IMR-90 (cell line): ENCODE measurements at places on chromosomes 4 and X. TPM values are rescaled to one million over a fixed set of nuclear protein-coding genes. Genes with fewer than 3 reads are reported as not detected.

DNA sequence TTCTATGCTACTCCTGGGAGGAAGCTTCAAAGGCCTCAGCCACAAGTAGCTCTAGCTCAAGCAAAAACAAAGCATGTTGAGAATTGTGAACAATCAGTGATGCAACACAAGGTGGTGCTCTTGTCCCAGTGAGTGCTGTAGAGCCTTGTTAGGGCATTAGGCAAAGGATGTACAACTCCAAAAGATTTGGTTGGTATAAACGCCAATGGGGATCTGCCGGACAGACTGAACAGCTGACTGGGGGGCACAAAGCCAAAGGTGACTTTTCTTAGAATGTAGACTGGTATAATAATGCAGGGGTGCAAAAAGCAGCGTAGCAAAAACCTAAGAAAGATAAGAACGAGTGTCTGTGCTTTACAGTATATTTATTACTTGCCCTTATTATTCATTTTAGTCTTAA lies 62.6 kb upstream of the ALB start:
- no peaks in the 10 kb centered on the region for H3K36me3 ChIP-seq
- no peak overlapping the region for H3K4me3 ChIP-seq
- no peak overlapping the region for H3K27ac ChIP-seq
- no peaks in the 10 kb centered on the region; the same call in none of the 2 replicates for H3K27me3 ChIP-seq
- no peaks in the 10 kb centered on the region for H3K4me1 ChIP-seq

DNA sequence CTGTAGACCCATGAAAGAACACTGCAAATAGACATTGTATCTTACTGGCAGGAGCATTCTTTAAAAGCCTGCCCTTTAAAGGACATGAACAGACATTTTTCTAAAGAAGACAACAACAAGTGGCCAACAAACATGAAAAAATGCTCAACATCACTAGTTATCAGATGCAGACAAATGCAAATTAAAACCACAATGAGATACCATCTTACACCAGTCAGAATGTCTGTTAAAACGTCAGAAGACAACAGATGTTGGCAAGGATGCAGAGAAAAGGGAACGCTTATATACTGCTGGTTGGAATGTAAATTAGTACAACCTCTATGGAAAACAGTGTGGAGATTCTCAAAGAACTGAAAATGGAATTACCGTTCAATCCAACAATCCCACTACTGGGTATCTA lies 77.2 kb downstream of the ATP10D start:
- DNase-seq: no peak
- peaks cover 15% of the 10 kb centered on the region for H3K36me3 ChIP-seq
- H3K27ac ChIP-seq: no peak overlapping the region
- no peaks in the 10 kb centered on the region for H3K27me3 ChIP-seq
- no peak overlapping the region for H3K4me3 ChIP-seq

GRCh38 chr4:147836807-147837206 lies 104.9 kb downstream of the ARHGAP10 start:
- no peaks in the 10 kb centered on the region for H3K27me3 ChIP-seq
- no peak overlapping the region for H3K4me3 ChIP-seq
- H3K27ac ChIP-seq: no peak overlapping the region
- peaks cover 22% of the 10 kb centered on the region for H3K4me1 ChIP-seq

- no peaks in the 10 kb centered on the region for H3K36me3 ChIP-seq
- peaks cover 2% of the 10 kb centered on the region; the same call in 1 of the 2 replicates for H3K4me1 ChIP-seq
- H3K27ac ChIP-seq: no peak overlapping the region
- no peak overlapping the region for H3K4me3 ChIP-seq
These were observed 3.2 kb downstream of the PRDM5 start for GRCh38 chr4:120919358-120919757.

GRCh38 chrX:109362101-109362500 lies 119.8 kb downstream of the GUCY2F start:
- no peak overlapping the region for H3K4me3 ChIP-seq
- DNase-seq: no peak
- H3K27me3 ChIP-seq: no peaks in the 10 kb centered on the region; the same call in 1 of the 2 replicates
- H3K27ac ChIP-seq: no peak overlapping the region
- no peaks in the 10 kb centered on the region for H3K4me1 ChIP-seq

LDB2 gene
- 54.7 and 67.9 TPM in 2 replicates for polyA plus RNA-seq

FGF2 gene
- 12.9 and 14.9 TPM in 2 replicates for polyA plus RNA-seq

GRCh38 chr4:10960389-10960788 lies 275.8 kb upstream of the CLNK start:
- H3K4me3 ChIP-seq: no peak overlapping the region
- H3K4me1 ChIP-seq: no peaks in the 10 kb centered on the region
- H3K27me3 ChIP-seq: no peaks in the 10 kb centered on the region
- H3K36me3 ChIP-seq: no peaks in the 10 kb centered on the region

GRCh38 chr4:155666344-155667221 lies at the start of gene GUCY1A1:
TSS of gene GUCY1A1 (plus strand) at chr4:155666848. CDS start at chr4:155696868, 30,020 bp downstream.
- H3K27me3 ChIP-seq: peaks cover 27% of the 10 kb centered on the region
- no peak for DNase-seq
- H3K36me3 ChIP-seq: no peaks in the 10 kb centered on the region
- H3K4me3 ChIP-seq: peak within 1 kb of the TSS; percentile 86
- H3K27ac ChIP-seq: no peak within 1 kb of the TSS
- H3K4me1 ChIP-seq: no peaks in the 10 kb centered on the region

RIBC1 gene
- polyA plus RNA-seq: 0.31 and 0.39 TPM in 2 replicates

CLGN gene
- polyA plus RNA-seq: 0.55 and 0.75 TPM in 2 replicates

XPNPEP2 gene
- 0.07 TPM in 1 of 2 replicates, not detected in the other for polyA plus RNA-seq

GRCh38 chr4:33045334-33045733 lies 2325.2 kb downstream of the PCDH7 start:
- H3K36me3 ChIP-seq: no peaks in the 10 kb centered on the region
- H3K4me3 ChIP-seq: no peak overlapping the region
- no peaks in the 10 kb centered on the region for H3K4me1 ChIP-seq
- H3K27me3 ChIP-seq: no peaks in the 10 kb centered on the region
- no peak overlapping the region for H3K27ac ChIP-seq

ARX gene
- not detected in 2 replicates for polyA plus RNA-seq

GRCh38 chr4:116733370-116733769 lies 352.0 kb downstream of the TRAM1L1 start:
- no peaks in the 10 kb centered on the region for H3K27me3 ChIP-seq
- no peak overlapping the region for H3K27ac ChIP-seq
- no peak for DNase-seq
- H3K36me3 ChIP-seq: no peaks in the 10 kb centered on the region

- DNase-seq: no peak
- no peaks in the 10 kb centered on the region for H3K36me3 ChIP-seq
- H3K27ac ChIP-seq: no peak overlapping the region
- no peaks in the 10 kb centered on the region for H3K27me3 ChIP-seq
These were observed 349.2 kb downstream of the TLL1 start for GRCh38 chr4:166222271-166222670.

GRCh38 chr4:105548483-105548882 lies 3.9 kb upstream of the ARHGEF38 start:
- no peak overlapping the region for H3K27ac ChIP-seq
- H3K27me3 ChIP-seq: no peaks in the 10 kb centered on the region
- H3K36me3 ChIP-seq: no peaks in the 10 kb centered on the region
- DNase-seq: no peak
- H3K4me3 ChIP-seq: no peak overlapping the region

GRCh38 chr4:100574607-100575006 lies 56.8 kb upstream of the EMCN start:
- no peaks in the 10 kb centered on the region for H3K36me3 ChIP-seq
- no peaks in the 10 kb centered on the region for H3K27me3 ChIP-seq
- DNase-seq: no peak
- no peaks in the 10 kb centered on the region for H3K4me1 ChIP-seq
- no peak overlapping the region for H3K4me3 ChIP-seq
- no peak overlapping the region for H3K27ac ChIP-seq

DNA sequence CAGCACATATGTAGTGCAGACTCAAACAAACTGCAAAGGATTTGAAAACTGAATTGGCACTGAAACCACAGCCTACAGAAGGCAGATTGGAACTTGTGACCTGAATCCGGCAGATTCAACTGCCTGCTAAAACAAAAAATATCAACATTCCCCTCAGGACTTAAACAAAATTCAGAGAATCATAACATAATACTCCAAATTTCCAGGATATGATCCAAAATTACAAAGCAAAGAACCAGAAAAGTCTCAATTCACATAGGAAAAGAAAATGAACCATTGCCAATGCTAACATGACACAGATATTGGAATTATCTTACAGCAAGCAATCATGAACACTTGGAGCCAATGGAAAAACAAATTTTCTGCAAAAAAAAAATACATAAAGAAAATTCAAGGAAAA lies 250.4 kb downstream of the PRDM5 start:
- H3K4me3 ChIP-seq: no peak overlapping the region
- no peaks in the 10 kb centered on the region for H3K36me3 ChIP-seq

DNA sequence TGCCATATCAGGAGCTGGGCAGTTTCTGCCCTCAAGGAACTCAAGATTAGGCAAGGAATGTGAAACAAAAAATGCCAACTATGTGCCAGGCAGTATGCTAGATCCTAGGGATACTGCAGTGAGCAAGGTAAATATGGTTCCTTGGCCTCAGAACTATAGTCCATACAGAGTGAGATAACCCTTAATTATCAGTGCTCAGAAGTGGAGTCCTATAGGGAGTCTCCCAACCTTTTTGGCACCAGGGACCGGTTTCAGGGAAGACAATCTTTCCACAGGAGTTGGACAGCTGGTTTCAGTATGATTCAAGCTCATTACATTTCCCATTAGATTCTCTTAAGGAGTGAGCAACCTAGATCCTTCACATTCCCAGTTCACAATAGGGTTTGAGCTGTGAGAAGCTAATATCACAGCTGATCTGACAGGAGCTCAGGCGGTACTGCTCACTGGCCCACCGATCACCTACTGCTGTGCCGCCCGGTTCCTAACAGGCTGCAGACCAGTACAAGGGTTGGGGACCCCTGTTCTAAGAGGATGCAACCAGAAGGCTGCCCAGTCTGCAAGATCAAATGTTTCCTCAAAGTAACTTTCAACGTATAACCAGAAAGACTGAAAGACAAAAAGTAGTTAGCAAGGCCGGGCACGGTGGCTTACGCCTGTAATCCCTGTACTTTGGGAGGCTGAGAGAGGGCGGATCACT lies 1.7 kb upstream of the SRP72 start:
- H3K27ac ChIP-seq: peak overlapping the region; percentile 34
- no peaks in the 10 kb centered on the region for H3K27me3 ChIP-seq
- peaks cover 6% of the 10 kb centered on the region for H3K36me3 ChIP-seq
- peak overlapping the region; percentile 98; the same call in 1 of the 2 replicates for H3K4me3 ChIP-seq

DNA sequence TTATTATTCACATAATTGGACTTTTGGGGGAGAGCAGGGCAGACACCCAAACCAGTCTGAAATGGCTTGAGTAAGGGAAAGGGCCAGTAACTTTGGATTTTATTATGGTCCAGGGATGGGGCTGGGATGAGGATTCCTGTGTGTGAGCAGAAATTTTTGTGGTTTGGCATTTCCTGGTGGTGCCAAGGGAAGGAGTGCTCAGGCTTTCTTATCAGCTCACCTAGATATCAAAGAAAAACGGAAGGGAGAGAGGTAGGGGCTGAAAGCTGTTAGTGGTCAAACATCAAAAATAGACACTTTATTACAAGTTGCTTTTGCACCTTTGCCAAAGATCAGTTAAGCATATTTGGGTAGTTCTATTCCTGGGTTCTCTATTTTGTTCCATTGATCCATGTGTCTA lies 128.5 kb upstream of the DIPK2B start:
- no peaks in the 10 kb centered on the region for H3K36me3 ChIP-seq
- no peak overlapping the region for H3K27ac ChIP-seq
- DNase-seq: no peak
- H3K4me3 ChIP-seq: no peak overlapping the region
- H3K27me3 ChIP-seq: no peaks in the 10 kb centered on the region

GRCh38 chr4:2049811-2050210 lies 9.3 kb upstream of the NAT8L start:
- H3K4me3 ChIP-seq: no peak overlapping the region
- no peak overlapping the region for H3K27ac ChIP-seq
- H3K4me1 ChIP-seq: no peaks in the 10 kb centered on the region
- no peaks in the 10 kb centered on the region for H3K36me3 ChIP-seq
- no peak for DNase-seq

DNA sequence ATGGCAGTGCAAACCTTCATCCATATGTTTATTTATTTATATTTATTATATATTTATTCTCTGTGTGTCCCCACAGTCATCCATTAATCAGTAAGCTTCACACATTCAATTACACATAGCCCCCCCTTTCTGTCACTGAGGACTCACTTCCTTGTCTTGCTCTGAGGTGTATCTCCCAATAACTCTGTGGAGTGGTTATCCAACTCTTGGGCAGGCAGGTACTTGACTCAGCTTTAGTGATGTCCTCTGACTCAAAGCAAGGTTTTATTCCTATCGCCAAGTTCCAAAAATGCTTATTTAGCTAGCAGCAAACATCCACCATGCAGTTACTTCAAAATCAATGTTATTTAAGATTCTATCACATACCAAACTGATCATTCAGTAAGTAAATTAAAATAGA lies 25.2 kb upstream of the NDP start:
- no peak overlapping the region for H3K4me3 ChIP-seq
- DNase-seq: no peak
- no peak overlapping the region for H3K27ac ChIP-seq
- no peaks in the 10 kb centered on the region for H3K36me3 ChIP-seq

GPAT3 gene
- polyA plus RNA-seq: 1.0 and 1.3 TPM in 2 replicates

- H3K4me3 ChIP-seq: peak overlapping the region; percentile 93
- H3K36me3 ChIP-seq: no peaks in the 10 kb centered on the region
- 0 out of 2 replicates have a peak, but pooled peaks cover 1% of the 10 kb centered on the region for H3K4me1 ChIP-seq
- H3K27ac ChIP-seq: peak overlapping the region; percentile 90
- no peaks in the 10 kb centered on the region for H3K27me3 ChIP-seq
- DNase-seq: peak; percentile 61
These were observed 1.3 kb downstream of the CAMK2D start for GRCh38 chr4:113760094-113760794.

DNA sequence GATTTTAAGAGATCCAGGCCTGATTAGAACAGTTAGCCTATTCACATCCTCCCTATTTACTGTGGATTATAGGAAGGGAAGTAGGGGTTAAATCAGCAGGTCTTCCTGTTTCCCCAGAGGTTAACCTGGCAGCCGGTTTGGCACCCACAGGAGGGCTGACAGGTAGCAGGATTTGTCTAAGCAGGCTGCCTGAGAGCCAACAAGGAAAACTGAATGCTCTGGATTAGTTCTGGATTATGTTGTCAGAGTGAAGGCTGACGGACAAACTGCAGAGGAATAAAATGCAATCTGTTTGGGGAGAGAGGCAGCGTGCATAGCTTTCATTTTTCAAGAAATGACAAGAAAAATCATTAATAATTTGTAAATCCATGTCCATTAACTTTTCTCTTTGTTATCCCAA lies 397.1 kb upstream of the FAM241A start:
- no peaks in the 10 kb centered on the region for H3K27me3 ChIP-seq
- no peak overlapping the region for H3K4me3 ChIP-seq
- H3K4me1 ChIP-seq: no peaks in the 10 kb centered on the region
- no peaks in the 10 kb centered on the region for H3K36me3 ChIP-seq
- DNase-seq: no peak
- no peak overlapping the region for H3K27ac ChIP-seq

FAM47E gene
- polyA plus RNA-seq: 0.05 TPM in 1 of 2 replicates, not detected in the other

TMEM31 gene
- 0.17 TPM in 1 of 2 replicates, not detected in the other for polyA plus RNA-seq

GRCh38 chr4:73984736-73985527 lies 3.1 kb downstream of the PPBP start:
- no peaks in the 10 kb centered on the region for H3K4me1 ChIP-seq
- no peak overlapping the region for H3K27ac ChIP-seq
- no peaks in the 10 kb centered on the region for H3K36me3 ChIP-seq
- peaks cover 7% of the 10 kb centered on the region for H3K27me3 ChIP-seq
- H3K4me3 ChIP-seq: no peak overlapping the region
- peak; percentile 70 for DNase-seq

- no peak overlapping the region for H3K27ac ChIP-seq
- peak; percentile 63 for DNase-seq
- no peak overlapping the region for H3K4me3 ChIP-seq
- H3K4me1 ChIP-seq: no peaks in the 10 kb centered on the region
- H3K36me3 ChIP-seq: no peaks in the 10 kb centered on the region
These were observed 16.7 kb upstream of the LHFPL1 start for GRCh38 chrX:112696481-112696880.

LGI2 gene
- polyA plus RNA-seq: not detected in 2 replicates

PAGE5 gene
- not detected in 2 replicates for polyA plus RNA-seq

ASMT gene
- polyA plus RNA-seq: not detected in 2 replicates

CABS1 gene
- not detected in 2 replicates for polyA plus RNA-seq

MYOZ2 gene
- polyA plus RNA-seq: 0.14 and 0.17 TPM in 2 replicates

PSAPL1 gene
- not detected in 2 replicates for polyA plus RNA-seq

FHIP1A gene
- polyA plus RNA-seq: 0.02 and 0.04 TPM in 2 replicates

NUDT11 gene
- polyA plus RNA-seq: 10.6 and 12.6 TPM in 2 replicates
